Skin of body (tissue), 3 donors: ENCODE measurements at places on chromosomes 12 and 14.

DNA sequence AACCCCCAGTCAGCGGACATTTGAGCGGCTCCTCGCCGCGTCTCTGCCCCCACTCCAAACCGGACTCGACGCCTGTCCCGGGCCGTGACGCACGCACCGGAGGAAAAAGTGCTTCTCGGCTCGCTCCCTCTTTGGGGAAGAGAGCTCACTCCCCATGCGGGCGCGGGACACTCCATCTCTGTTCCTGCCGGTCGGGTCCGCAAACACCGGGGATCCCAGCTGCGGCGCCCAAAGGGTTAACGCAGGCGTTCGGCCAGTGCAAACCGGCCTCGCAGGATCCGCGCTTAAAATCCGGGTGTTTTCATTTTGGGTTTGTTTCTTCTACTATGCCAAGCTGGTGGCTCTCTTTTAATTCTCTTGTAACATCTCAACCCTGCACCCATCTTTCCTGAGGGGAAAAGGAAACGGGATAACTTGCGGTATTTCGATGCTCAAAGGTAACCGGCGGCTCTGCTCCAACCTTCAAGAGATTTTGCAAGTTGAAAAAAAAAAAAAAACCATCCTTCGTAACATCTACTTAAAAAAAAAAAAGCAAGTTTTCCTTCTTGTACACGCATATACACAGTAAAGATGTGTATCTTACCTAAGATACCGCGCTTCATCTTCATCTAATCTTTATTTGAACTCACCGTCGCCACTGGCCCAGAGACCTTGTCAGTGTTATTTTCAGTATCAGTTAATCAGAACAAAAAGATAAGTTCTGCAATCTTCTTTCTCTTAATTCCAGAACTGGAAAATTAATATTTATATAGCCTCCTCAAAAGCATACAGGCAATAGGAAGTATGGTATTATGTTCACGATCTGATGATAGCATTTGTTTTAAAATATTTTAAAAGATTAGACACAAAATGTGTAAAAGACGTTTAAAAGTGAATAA is 1.6 kb upstream of the ATP2B1 start:
- peak; percentile 68 for DNase-seq

GRCh38 chr14:95557291-95557690 is 22.4 kb downstream of the GLRX5 start:
- no peak for DNase-seq

GRCh38 chr12:80567401-80567800 is 123.4 kb downstream of the PTPRQ start:
- no peak for DNase-seq

DNA sequence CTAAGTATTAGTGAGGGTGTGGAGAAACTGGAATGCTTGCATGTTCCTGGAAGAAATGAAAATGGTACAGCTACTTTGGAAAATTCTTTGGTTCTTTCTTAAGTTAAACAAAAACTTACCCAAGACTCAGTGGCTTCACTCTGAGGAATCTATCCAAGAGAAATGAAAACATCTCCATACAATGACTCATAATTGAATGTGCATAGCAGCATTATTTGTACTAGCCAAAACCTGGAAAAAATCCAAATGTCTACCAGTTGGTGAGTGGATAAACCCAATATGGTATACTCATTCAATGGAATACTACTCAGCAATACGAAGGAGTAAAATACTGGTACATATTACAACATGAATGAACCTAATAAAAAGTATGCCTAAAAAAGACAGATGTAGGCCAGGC is 18.0 kb upstream of the CRACR2A start:
- DNase-seq: no peak

- DNase-seq: no peak
These were observed 294.9 kb upstream of the CRY1 start for GRCh38 chr12:107388263-107388662.

- peak; percentile 89 for DNase-seq
These were observed 128.7 kb downstream of the TMX1 start for GRCh38 chr14:51368721-51369163.

DNA sequence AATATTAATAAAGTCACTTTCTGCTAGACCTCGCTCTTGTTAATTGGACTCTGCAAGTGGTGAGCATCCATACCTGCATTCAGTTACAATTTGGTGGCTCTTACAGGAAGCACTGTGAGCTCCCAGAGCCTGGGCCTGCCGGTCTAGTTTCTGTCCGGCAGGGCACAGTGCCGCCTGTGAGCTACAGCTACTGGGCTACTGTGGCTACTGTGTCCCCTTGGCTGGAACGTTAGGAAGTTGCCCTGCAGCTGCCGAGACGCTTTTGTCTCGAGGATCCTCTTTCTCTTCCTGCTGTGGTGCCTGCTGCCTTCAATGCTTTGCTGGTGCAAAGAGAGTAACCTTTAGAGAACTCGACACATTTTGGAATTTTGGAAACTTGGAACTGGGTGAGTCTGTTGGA is 44.6 kb upstream of the PTGDR start:
- no peak for DNase-seq

DNA sequence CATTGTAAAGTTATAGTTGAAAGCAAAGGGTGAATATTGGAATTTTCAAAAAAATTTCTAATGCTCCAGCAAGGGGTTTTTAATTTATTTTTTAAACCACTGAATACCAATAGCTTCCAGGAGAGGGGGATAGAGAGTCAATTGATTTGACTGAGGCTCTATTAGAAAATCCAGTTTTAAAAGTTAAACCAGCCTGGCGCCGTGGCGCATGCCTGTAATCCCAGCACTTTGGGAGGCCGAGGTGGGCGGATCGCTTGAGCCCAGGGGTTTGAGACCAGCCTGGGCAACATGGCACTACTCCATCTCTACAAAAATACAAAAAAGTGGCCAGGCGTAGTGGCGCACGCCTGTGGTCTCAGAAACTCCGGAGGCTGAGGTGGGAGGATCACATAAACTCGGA is 150.1 kb downstream of the SLC38A4 start:
- peak; percentile 9 for DNase-seq

DNA sequence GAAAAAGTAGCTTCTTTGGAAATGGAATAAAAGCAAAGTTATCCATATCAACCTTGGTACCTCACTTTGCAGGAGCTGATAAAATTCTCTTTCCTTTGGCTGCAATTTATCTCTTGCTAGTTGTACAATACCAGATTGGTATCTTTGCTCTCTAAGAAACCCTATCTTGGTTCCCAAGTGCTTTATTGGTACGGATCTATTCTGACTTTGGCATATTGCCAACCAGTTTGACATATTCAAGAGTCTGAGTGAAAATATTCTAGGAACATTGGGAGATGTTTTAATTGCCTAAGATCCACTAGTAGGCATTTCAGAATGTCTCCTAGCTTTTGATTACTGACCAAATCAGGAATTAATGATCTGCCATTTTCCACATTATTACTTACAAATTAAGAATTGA is 167.2 kb upstream of the ATP2B1 start:
- no peak for DNase-seq

GRCh38 chr14:29486132-29486531 is 441.5 kb downstream of the PRKD1 start:
- no peak for DNase-seq

DNA sequence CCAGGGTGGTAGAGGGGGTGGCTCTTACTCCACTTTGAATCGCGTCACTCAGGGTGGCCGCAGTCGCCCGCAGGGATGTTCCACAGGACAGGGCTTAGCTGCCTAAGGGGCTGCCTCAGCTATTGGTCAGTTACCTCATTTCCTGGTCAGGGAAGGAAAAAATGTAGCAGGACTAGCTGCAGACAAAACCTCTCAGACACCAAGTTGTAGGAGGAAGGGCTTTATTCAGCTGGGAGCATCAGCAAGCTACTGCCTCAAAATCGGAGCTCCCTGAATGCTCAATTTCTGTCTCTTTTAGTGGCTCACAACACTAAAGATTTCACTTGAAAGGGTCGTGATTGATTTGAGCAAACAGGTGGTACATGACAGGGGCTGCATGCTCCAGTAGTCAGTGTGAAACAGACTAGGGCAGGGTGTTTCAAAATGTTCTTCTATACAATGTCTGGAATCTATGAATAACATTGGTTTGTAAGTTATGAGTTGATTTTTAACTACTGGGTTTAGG is 6.4 kb upstream of the CLEC6A start:
- DNase-seq: no peak

GRCh38 chr14:74981833-74982232 is 20.9 kb upstream of the EIF2B2 start:
- DNase-seq: no peak

- no peak for DNase-seq
These were observed 42.8 kb downstream of the KDM2B start for GRCh38 chr12:121537814-121538698.

GRCh38 chr12:63965936-63966605 is 121.6 kb downstream of the SRGAP1 start:
- DNase-seq: no peak

DNA sequence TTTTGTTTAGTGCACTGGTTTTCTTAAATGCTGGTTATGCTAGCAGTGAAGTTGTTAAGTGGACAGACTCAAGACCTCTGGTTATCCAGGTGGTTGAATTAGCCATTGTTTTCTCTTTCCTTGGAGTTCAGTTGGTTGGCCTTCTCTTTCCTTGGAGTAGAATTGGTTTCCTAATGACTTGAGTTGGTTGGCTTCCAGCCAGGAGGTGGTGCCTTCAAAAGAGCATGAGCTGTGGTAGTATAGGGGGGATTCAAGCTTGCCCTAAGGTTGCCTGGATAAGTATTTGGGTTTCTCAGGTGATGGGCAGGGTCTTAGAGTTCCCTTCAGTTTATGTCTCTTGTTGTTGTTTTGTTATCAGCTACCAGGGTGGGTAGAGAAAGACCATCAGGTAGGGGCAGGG is 92.5 kb downstream of the ATP23 start:
- no peak for DNase-seq

DNA sequence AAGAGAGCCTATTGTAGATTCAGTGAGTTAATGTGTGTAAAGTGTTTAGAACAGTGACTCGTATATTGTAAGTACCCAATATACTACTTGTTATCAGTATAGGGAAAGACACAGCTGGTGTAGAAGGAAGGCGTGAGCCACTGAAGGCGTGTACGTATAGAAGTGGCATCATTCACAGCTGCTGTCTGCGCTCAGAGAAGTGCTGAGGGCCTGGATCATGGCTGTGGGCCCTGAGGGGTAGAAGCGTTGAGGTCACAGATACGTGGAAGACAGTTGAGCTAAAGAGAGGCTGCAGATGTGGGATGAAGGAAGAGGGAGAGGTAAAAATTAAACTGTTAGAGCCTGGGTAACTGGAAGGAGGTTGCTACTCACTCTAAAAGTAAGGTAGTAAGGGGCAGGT is 5.9 kb downstream of the C12orf75 start:
- DNase-seq: no peak

DNA sequence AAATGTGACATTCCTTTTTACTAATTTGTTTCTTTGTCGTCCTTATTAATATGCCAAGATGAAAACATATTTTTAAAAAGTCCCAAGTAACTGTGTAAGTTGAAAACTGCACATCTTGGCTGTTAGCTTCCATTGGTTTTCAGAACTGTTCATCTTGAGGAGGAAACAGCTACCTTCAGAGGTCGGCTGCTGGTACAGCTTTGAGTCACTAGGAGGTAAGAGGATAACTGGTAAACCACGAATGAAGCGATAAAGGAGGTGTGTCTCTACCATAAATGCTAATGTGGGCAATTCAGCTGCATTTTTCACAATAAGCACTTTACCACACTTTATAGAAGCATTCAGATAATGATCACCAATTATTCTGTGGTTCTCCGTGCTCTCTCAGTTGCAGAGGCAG is 137.5 kb upstream of the KRAS start:
- no peak for DNase-seq
